Omental fat pad (tissue), 4 donors: ENCODE measurements at places on chromosomes 11 and 22. TPM values are rescaled to one million over a fixed set of nuclear protein-coding genes. Genes with fewer than 3 reads are reported as not detected.
A peak's percentile ranks its signal among the peaks of the same experiment; 100 is the strongest.

DNA sequence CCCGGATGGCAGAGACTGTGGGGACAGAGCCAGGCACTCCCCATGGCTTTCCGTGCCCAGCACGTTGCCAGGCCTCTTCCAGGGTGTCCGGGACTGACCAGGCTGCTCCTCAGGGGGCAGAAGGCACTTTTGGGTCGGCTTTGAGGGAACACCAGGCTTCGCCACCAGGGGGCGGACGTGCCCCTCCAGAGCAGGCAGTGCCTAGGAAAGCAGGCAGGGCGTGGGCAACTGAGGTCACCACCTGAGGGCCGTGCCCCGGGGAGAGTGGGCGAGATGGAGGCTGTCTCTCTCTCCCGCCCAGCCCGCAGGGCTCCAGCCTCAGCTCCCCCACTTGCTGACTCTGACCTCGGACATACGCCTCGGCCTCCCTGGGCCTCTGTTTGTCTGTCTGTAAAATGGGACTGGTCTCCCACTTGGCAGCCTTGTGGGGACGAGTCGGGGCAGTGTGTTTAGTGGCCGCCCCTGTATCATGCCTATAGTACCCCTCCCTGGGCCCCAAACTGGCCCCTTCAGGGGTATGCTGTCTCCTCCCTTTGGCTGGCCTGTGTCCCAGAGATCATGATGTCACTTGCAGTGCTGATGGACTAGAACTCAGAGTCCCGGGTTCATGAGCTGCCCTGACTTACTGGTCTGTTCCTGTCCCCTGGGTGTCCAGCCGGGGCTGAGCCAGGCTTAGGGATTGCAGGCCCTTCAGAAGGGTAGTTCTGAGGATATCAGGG lies 4.4 kb upstream of the PRR5 start:
- peak; percentile 89 for DNase-seq

DNA sequence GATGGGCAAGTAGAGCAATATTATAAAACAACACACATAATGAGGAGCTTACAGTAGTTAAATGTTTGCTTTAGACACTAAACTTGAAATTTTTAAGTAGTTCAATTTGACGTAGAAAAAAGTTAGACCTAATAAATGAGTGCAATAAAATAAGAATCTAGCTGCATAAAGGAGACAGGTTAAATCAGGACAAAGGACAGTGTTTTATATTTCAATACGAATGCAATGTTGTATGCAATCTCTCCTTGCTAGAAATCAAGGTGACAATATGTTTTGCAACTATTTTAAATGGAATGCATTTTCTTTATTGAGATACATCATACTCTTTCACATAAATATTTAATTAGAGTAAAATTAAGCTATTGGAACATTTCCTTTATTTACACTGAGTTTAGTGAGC lies 267.9 kb downstream of the CASP12 start:
- DNase-seq, result no peak

DNA sequence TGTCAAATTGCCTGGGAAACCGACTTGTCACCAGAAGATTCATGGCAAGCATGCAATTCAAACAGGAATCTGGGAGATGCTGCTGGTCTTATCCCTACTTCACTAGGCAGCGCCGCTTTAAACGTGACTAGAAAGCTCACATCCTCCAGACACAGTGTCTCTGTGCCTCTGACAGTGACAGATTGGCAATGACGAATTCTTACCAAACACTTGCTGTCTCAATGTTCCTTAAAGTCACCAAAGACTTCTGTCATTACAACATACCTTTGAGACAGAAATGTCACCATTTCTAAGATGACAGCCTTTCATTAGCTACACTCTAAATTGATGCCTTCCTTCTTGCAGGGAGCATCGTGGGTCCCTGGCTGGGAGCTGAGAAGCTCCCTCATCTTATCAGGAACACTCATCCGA lies 197.8 kb downstream of the CWF19L2 start:
- DNase-seq, result no peak

- DNase-seq, result no peak
These were observed 14.3 kb downstream of the BIRC2 start for GRCh38 chr11:102361086-102362031.

DNA sequence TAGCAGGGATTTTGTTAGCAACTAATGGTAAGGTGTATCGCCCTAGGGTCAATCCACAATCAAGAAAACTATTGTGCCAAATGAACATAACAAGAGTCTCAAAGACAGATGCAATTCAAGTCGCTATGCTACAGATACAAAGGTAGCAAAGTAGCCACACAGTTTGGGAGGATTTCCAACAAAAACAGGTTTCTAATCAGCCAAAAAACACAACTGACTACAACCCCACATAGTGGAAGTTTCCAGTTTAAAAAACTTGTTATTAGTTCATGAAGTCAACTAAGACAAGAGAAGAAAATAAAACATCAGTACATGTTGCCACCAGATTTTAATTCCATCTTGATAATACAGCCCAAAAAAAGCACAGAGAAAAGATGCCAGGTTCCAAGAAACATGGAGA lies 38.0 kb downstream of the MYH9 start:
- no peak for DNase-seq

DNA sequence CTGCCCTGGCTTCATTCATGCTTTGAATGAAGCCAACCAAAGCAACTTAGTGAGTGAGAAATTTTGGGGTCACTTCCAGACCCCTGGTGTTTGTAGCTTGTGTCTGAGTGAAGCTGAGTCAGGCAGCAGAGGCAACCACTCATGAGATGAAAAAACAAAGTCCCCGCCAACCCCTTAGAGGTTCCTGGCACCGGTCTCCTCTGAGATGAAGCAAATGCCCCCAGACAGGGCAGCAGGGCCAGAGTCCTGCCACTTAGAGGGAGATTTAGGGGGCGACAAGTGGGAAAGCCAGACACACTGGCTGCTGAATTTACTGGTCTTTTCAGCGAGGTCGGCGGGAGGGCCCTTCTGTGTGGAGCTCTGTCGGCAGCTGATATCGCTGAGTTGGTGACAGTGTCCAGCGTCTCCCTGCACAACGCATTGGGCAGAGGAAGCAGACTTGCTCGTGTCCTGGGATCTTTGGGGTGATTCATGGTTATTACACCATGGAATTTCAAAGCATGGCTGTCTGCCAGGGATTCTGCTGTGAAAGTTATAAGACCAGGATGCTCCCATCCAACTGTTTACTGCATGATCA lies 482.6 kb downstream of the MIAT start:
- no peak for DNase-seq

DNA sequence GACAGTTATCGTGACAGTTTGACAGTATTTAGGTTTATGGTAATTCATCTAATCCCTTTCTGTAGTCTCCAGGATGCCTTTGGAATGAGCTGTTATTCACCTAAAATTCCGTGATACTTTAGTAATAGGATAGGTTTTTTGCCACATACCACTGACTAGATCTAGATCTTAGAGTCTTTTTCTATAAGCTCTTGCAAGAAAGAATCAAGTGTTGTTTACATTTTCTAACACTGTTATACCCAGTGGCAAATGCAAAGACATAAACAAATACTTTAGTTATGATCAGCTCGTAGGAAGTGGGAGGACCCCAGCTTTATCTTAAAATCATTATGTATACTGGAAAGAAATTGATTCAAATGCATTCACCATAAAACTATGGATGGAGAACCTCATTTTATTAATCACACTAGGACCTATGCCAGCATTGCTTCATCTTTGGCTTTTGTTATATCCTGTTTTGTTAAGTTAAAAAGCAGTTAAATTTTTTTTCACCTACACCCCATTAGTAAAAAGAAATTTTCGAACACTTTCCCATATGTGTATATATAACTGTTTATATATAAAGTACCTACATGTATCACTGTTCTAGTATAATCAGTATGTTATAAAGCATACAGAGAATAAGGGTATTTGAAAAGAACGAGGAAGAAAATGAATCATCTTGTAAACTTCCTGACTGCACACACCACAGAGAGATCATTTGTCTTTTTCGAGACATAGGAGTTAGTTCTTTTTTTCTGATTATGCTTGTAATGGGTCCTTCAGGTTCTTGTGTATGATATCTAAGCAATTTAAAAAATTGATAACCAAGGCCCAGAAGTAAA lies 60.9 kb downstream of the PDHX start:
- DNase-seq, result no peak

Gene CDC42EP2
- total RNA-seq, result 74.4 TPM

Gene MS4A6A
- total RNA-seq, result 167 TPM

Gene TSSK2
- not detected for total RNA-seq
